Activated CD4-positive, alpha-beta memory T cell treated with anti-CD3 and anti-CD28 coated beads for 36 hours (primary cell): ENCODE measurements at places on chromosomes 2 and 18. TPM values are rescaled to one million over a fixed set of nuclear protein-coding genes. Genes with fewer than 3 reads are reported as not detected.

DNA sequence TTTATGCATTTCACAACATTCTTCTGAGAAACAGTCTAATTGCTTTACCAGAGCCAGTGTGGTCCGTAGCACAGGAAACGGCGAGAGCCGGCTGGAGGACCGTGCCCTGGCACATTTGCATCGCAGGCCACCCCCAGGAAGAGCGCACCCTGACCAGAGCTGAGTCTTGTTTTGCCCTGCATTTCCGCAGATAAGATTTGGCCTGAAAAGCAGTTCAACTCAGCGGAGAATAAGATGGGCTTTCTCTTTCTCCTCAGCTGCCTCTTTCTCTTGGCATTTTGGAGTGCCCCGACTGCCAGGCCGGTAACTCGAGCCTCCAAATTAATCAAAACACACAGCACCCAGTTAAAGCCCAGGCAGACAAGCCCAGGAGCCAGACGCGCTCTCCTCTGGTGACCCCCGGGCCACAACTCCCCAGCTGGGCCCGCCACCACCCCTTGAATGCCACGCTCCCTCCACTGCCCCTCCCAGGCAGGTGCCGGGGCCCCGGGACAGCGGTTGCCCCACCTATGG, 464 bp downstream of the COL4A4 start:
- H3K36me3 ChIP-seq: no peaks in the 10 kb centered on the region
- H3K4me1 ChIP-seq: peaks cover 9% of the 10 kb centered on the region
- DNase-seq: no peak

- no peak for DNase-seq
- no peaks in the 10 kb centered on the region for H3K36me3 ChIP-seq
- no peaks in the 10 kb centered on the region for H3K27me3 ChIP-seq
- H3K4me1 ChIP-seq: no peaks in the 10 kb centered on the region
- no peak overlapping the region for H3K27ac ChIP-seq
- no peak overlapping the region for H3K4me3 ChIP-seq
These were observed 54.1 kb upstream of the ERBB4 start for GRCh38 chr2:212592695-212593094.

Gene TLX2
- total RNA-seq: 0.94 TPM

DNA sequence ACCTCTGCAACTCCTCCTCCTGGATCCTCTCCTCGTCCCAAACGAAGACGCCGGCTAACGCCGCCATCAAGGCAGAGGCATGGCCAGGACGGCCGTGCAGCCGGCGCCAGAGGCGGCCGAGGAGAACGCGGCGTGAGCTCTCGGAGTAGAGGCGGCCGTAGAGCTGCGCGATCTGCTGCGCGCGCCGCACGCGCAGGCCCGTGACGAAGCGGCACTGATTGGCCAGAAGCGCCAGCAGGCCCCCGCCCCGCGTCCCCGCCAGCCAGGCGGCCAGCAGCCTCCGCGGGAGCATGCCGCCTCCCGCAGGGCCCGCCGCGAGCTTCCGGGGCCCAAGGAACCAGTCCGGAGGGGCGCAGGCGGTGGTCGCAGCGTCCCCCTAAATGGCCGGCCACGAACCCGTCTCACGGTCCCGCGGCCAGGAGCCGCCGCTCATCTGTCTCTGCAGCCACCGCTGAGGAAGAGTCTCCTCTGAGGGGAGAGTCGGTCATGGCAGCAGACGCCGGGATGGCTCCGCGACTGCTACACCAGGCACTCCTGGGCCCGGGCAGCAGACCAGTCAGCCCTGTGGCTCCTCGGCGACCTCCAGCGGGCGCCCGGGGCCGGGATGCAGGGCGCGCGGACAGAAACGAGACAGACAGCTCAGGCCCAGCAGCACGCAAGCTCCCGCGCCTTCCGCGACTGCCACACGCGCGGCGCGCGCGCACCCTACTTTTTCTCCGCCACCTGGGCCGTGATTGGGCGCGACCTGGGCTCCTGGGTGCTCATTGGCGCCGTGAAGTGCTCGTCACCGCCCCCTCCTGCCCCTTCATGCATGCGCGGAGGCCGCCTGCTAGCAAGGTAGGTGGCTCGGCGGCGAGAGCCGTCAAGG, at the start of gene STARD7:
TSS of gene STARD7 (minus strand) at position 685 of the 868 bp plus-strand sequence. CDS start at position 292, 393 bp downstream.
- no peaks in the 10 kb centered on the region for H3K27me3 ChIP-seq
- DNase-seq: peak; percentile 99
- H3K36me3 ChIP-seq: peaks cover 30% of the 10 kb centered on the region
- peaks cover 53% of the 10 kb centered on the region for H3K4me1 ChIP-seq
- H3K27ac ChIP-seq: peak within 1 kb of the TSS; percentile 92
- H3K4me3 ChIP-seq: peak within 1 kb of the TSS; percentile 98

- no peaks in the 10 kb centered on the region for H3K4me1 ChIP-seq
- no peak for DNase-seq
- H3K27ac ChIP-seq: no peak overlapping the region
- H3K4me3 ChIP-seq: no peak overlapping the region
- H3K27me3 ChIP-seq: no peaks in the 10 kb centered on the region
These were observed 120.0 kb upstream of the TMEM200C start for GRCh38 chr18:6015364-6015763.
